ENCODE measurements at places on chromosomes 12 and 14.

- no peak for DNase-seq
Observed at GRCh38 chr14:90510159-90510558, 113.3 kb downstream of the CALM1 start.

DNA sequence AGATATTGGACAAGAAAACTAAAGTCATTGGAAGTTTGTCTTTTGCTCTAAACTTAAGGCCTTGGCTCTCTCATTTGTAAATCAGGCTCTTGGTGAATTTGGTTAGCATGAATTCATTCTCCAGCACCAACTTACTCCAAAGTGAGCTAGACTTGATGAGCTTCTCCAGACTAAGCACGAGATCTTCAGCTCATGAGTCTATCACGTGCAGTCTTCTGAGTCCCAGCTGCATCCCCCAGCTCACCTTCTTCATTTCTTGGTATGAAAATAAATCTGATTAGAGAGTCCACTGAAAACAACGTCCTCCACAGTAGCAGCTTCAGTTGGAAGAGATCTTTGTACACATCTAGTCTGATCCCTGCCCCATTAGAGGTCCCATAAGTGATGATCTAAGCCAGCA, 52.5 kb upstream of the DDX11 start:
- DNase-seq, result no peak

GRCh38 chr14:99759546-99759925, 33.7 kb upstream of the EML1 start:
- no peak for DNase-seq

DNA sequence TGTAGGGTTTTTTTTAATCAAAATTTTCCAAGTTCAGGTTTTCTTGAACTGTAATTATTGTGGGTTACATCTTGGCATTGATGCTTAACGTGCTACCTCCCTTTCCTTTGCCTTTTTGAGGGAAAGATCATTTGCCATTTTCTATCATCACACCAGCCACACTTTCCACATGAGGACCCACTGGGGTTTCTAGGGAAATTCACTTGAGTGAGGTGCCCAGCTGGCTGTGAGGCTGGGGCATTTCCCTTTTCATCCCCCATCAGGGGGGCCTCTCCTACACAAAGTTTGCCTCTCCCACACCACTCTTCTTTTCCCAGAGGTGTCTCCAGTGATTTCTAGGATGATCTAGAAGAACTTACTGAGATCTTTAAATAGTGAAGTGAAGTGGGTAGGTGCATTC, 335.7 kb downstream of the BMP4 start:
- no peak for DNase-seq

GRCh38 chr12:60529723-60530122, 933.9 kb downstream of the SLC16A7 start:
- no peak for DNase-seq

GRCh38 chr12:19026614-19027488, 102.7 kb upstream of the PLEKHA5 start:
- no peak for DNase-seq

GRCh38 chr12:30990316-30990715, 63.8 kb downstream of the TSPAN11 start:
- DNase-seq, result no peak

DNA sequence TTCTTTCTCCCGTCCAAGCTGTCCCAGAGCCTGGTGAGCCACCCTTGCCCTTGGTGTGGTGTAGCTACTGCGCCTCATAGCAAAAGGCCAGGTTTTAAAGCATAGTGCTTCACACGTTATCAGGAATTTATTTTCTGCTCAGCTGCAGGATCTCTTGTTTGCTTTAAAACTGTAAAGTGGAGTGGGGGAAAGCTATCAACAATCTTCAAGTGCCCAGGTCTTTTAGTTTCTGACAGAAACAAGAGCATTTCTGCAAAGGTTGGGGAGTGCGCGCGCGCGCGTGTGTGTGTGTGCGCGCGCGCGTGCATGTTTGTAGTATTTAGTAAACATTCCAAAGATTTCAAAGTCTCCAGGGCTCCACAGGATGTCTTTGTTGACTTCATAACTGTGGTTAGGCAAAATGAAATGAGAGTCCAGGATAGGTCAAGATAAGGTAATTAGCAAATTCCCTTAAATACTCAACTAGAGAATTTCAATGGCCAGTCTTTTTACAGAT, 45.5 kb downstream of the EML1 start:
- DNase-seq, result no peak

- DNase-seq, result no peak
Observed at GRCh38 chr12:57229046-57229633, 371 bp upstream of the SHMT2 start.

- no peak for DNase-seq
Observed at GRCh38 chr12:131901431-131902331, 7.3 kb downstream of the ULK1 start.

Data from activated CD4-positive, CD25-positive, alpha-beta regulatory T cell treated with anti-CD3 and anti-CD28 coated beads, Interleukin-2, amount 50 U/mL, for 72 hours (primary cell).